ENCODE measurements at places on chromosomes 7 and 10.

GRCh38 chr10:131928248-131929095 lies 27.7 kb downstream of the PPP2R2D start:
- DNase-seq, result no peak

DNA sequence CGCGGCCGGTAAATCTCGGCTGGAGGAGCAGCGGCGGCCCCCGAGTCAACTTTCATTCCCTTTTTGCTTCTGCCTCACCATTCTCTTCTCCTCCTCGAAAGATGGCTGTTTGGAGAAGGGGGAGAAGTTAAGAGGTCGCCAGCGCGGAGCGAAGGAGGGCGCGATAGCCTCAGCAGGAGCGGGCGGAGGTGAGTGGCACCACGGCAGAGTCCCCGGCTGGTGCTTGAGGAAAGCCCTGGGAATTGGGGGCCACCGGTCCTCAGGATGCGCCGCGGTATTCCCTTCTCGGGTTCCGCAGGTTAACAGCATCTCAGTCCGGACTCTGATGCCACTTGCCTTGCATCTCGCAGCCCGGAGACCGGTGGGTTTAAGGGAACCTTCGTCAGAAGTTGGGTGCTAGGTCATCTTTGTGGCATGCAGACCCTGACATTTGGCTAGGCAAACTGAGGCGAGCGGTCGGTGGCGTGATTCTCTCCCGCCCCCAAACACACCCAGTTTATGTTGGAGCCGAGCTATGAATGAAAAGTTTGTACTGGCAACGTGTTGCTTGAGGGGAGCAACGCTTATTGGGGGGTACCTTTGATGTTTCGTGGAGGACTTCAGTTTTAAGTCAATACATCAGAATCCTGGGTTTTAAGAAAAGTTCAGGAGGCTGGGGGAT lies 59.5 kb upstream of the PRPS1L1 start:
- DNase-seq, result no peak

- no peak for DNase-seq
Measured at GRCh38 chr7:128458956-128459355, 3.3 kb downstream of the HILPDA start.

GRCh38 chr10:110392868-110393740 lies 88.4 kb upstream of the SMNDC1 start:
- no peak for DNase-seq

DNA sequence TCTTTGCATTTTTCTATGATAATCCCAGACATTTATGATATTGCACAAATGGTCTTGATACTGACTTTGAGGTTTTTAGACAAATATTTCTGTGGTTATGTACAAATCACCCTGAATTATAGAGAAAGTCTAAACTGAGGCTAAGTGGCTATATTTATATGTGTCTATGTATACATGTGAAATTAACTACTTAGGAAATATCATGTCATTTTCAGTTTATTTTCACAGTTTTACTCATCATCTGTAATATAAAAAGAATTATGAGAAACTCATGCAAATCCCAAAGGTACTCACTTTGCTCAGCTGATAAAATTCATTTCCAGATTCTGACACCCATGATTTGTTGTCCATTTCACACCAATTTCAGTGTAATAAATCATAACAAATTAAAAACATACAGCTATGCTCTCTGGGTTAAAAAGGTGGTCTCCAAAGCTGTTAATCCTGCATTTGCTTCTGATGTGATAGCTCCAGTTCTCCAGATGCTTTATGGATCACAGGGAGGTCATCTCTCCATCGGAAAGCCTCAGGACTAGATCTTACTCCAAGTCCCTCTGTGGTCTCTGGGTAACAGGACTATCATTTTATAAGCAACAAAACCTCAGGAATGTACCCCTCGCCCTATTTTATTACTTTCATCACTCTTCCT lies 673.9 kb downstream of the PARD3 start:
- DNase-seq, result no peak

GRCh38 chr10:120115959-120116358 lies 223.4 kb downstream of the SEC23IP start:
- DNase-seq, result no peak

DNA sequence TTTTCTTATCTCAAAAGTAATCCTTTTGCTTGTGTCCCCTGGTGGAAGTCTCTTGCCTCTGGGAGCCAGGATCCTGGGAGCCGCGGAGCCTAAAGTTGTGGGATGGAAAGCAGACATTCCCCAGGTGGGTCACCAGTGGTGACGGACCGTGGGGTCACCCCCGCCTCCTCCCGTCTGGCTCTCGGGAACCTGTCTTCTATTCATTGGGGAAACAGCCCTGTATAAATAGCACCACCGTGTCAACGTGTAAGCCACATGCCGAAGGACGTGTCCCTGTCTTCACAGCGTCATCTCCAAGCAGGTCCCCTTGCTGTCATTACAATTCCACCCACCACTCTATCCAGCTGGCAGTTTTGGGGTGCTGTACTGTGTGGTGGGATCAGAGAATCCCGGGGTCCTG lies 87.5 kb downstream of the ELFN1 start:
- DNase-seq, result no peak

- DNase-seq, result no peak
Measured at GRCh38 chr10:77637532-77638320, at the start of gene KCNMA1. TSS of gene KCNMA1 (minus strand) at chr10:77637808.

DNA sequence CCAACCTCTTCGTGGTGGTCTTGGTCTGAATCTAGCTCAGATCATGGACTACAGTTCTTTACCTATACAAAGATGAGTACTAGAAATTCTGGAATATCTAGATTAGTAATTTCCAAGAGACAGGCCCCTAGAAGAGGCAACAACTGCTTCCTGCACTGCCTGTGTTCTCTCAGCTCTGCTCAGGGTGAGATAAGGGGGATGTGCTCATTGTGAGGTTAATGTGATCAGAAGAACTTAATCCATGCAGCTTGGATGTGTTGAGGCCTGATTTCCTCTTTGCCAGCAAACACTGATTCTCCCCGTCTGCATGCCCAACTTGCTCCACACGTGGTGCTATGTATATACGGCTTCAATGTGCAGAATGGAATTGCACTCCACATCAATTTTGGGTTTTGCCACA lies 268.0 kb downstream of the PHTF2 start:
- no peak for DNase-seq

DNA sequence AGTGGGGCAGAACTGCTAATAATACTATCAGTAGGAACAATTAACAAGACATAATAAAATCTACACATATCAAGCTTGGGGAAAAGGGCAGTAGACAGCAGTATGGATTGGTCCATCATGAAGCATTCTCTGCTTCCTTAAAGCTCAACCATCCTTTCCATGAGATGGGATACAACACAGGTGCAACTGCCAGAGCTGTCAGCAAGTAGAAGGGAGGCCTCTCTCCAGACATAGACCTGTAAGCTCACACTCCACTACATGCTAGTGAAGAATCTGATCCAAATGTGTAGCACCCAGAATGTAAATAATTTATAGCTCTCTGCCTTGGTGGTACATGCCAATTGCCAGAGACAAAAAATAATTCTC lies 41.5 kb upstream of the ANAPC16 start:
- DNase-seq, result no peak

DNA sequence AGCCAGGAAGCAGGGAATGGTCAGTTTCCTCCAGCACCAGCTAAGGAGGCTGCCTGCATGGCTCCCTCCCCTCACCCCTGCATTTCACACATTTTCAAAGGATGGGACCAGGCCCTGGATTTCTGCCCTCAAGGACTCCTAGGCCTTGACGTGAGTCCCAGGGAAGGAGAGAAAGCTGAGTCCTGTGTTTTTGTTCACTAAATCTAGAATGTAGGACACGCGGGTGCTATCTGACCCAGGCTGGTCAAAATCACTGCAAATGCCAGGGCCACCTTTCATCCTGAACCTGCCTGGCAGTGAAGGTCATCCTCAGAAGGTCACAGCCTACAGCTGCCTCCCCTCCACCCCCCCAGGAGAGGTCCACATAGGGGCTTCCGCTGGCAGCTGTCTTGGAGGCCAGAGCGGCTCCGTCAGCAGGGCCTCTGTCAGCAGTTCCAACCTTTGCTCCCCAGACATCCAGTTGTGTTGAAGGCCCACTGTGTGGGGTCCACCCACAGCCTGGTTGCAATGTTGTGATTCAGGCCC lies 18.0 kb downstream of the RHBDD2 start:
- DNase-seq, result no peak
